Putamen (tissue), 1 donor: ENCODE measurements at places on chromosomes 16 and 17.

DNA sequence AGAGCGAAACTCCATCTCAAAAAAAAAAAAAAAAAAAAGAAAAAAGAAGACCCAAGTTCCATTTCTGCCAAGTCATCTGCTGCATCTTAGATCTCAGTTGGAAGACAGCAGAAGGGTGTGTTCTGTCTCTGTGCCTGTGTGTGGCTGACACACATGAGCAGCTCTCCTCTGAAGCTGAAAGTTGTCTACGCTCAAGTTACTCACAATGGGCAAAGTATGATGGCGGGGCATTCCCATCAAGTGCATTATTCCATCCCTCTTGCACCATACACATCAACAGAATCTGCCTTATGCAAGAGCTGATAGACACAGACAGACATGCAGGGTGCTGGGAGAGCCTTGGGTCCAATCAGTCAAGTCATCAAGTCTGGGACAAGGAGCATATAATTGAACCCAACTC, 402.2 kb downstream of the XYLT1 start:
- DNase-seq: no peak

DNA sequence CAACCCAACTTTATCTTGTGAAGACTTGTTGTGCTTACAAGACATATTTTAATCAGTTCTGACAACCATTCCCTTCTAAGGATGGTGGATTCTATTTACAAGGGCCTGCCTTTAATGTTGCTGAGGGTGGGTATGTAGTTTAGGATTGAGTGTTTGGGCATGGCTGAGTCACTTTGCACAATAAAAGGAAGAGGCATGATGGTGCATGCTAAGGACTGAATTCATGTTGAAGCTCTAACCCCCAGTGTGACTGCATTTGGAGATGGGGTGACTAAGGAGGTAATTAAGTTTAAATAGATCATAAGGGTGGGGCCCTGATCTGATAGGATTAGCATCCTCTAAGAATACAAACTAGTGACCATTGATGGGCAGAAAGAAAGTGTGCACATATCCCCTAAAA, 196.1 kb upstream of the HS3ST3A1 start:
- no peak for DNase-seq

DNA sequence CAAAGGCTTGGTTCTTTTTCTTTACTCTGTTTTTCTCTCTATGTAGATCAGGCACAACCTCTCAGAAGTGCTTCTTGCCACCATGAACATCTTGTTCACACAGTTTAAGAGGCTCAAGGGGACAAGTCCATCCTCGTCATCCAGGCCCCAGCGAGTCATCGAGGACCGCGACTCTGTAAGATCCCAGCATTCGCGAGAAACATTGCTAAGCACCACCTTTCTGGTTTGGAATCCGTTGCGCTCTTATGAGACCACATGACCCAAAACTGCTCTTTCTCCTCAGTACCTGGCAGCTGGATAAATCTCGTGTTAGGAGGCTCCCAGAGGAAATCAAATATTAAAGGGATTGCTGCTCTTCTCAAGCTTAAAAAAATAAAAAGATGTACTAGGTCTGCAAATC, 23.3 kb upstream of the SLC12A3 start:
- no peak for DNase-seq

DNA sequence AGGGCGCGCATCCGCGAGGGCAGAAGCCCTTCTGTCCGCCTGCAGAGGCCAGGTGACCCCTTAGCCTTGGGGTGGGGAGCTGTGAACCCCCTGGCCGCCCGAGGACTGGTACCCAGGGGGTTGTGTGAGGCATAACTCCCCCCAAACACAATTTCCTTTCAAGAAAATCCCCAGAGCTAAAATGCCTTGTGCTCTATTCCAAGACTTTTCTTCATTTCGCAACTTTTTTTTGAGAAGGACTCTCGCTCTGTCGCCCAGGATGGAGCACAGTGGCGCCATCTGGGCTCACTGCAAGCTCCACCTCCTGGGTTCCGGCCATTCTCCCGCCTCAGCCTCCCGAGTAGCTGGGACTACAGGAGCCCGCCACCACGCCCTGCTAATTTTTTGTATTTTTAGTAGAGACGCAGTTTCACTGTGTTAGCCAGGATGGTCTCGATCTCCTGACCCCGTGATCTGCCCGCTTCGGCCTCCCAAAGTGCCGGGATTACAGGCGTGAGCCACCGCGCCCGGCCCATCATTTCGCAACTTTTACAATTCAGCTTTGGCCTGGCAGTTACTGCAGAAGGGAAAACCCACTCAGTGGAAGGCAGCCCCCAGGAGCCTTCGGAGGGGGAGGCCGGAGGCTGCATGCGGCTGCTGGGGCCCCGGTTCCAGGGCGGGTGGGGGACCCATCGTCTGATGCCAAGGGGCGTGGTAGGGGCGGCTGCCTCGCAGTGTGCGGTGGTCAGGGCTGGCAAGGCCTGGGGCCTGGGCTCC, 963 bp upstream of the APRT start:
- no peak for DNase-seq
